Activated CD4-positive, alpha-beta memory T cell treated with anti-CD3 and anti-CD28 coated beads for 36 hours (primary cell): ENCODE measurements at places on chromosomes 3 and 15. TPM values are rescaled to one million over a fixed set of nuclear protein-coding genes. Genes with fewer than 3 reads are reported as not detected.

GRM2 gene
- 0.22 TPM for total RNA-seq

TM6SF1 gene
- total RNA-seq = 2.2 TPM

TMIE gene
- 1.3 TPM for total RNA-seq

OR5K2 gene
- not detected for total RNA-seq

CAMKV gene
- 0.43 TPM for total RNA-seq

SYNM gene
- total RNA-seq = 2.7 TPM

CCR9 gene
- not detected for total RNA-seq

KCNMB3 gene
- total RNA-seq = 0.17 TPM

ST8SIA2 gene
- not detected for total RNA-seq

ERC2 gene
- not detected for total RNA-seq

GOLGA8R gene
- 0.56 TPM for total RNA-seq

ZNF620 gene
- total RNA-seq = 3.7 TPM

AGBL1 gene
- 0.10 TPM for total RNA-seq

- no peak for DNase-seq
Observed at GRCh38 chr3:120516136-120516535, 65.3 kb upstream of the FSTL1 start.

- DNase-seq = no peak
Observed at GRCh38 chr3:172519740-172520139, 3.5 kb downstream of the TNFSF10 start.

DNA sequence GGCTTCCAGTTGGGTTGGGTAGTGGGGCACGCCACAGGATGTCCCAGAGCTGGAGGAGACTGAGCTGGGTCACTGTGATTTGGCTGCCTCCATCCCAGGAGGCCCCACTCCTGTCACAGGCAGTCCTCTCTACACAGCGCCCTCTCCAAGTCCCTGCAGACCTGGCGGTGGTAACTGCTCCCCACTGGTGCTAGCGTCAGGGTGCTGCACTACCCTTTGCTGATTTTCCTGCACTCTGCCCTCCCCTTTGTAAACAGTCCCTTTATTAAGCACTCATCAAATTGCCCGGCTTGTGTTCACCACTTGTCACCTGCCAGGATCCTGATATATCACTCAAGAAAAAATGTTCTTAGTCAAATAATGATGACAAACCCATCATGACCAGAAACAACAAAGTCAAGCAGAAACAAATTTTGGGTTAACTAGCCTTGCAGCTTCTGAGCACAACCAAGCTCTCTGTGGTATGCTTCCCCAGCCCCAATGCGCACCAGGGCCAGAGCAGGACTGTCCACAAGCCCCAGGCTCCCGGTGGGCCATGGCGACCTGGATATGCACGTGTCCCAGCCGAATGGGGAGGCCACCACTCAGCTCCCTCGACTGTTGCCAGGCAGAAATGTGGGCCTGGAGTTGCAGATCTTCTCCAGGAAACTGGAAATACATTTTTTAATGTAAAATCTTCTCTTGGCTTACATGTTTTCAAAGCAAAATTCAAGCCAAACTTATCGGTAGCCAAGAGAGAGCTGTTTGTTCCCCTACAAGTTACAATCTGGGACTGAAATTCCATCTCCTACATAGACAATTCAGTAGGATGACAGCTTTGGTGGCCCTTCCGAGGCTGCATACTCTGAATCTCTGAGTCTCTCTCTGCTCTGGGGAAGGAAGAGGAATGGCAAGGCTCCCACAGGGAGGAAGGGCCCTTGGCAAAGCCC lies 24.5 kb downstream of the MEGF11 start:
- no peak for DNase-seq

GRCh38 chr15:62348118-62348517 lies 183.0 kb upstream of the C2CD4B start:
- no peak for DNase-seq

DNA sequence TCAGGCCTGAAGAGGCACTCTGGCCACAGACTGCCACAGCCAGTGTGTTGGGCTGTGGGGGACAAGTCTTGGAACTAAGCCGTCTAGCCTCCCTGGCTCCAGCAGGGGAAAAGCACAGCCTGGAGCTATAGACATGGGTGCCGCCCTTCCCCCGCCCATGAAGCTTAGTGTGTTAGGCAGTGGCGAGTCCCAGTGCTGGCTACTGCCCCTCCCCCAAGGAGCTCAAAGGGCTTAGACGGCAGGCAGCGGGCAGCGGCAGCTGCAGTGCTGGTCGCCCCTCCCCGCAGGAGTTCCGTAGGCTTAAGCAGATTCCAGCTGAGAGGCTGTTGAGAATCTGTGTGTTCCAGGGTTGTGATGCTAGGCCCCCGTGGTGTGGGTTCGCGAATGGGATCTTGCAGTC lies 135.8 kb upstream of the RORA start:
- DNase-seq = no peak

GRCh38 chr3:37400945-37401344 lies 226.6 kb upstream of the LRRFIP2 start:
- DNase-seq = no peak

- DNase-seq = no peak
Observed at GRCh38 chr3:9301798-9302197, 52.4 kb upstream of the SRGAP3 start.

DNA sequence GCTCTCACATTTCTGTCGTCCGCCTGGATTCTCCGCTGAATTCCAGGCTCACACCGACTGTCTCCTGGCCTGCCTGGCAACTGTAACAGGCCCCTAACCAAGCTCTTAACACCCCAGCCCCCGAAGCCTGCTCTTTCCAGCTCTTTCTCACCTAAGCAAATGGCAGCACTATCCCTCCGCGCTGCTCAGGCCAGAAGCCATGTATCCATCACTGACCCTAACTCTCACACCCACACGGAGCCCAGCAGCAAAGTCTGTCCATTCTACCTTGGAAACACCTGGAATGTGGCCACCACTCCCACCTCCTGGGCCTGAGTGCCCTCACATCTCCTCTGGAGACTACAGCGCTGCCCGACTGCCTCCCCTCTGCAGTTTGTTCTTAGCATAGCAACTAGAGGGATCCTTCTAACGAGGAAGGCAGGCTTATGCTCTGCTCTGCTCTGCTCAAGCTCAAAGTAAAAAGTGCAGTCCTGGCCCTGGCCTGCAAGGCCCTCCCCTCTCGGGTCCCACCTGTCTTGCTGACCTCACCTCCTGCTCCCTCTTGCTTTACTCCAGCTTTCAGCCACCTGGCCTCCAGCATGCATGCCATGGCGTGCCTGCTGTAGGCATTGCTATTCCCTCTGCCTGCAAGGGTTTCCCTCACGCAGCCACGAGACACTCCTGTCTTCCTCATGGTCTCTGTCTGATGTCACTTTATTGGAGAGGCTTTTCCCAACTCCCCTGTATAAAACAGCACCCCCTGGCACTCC lies 27.2 kb downstream of the FEM1B start:
- no peak for DNase-seq

GRCh38 chr3:55264919-55265318 lies 222.2 kb downstream of the WNT5A start:
- DNase-seq = no peak

DNA sequence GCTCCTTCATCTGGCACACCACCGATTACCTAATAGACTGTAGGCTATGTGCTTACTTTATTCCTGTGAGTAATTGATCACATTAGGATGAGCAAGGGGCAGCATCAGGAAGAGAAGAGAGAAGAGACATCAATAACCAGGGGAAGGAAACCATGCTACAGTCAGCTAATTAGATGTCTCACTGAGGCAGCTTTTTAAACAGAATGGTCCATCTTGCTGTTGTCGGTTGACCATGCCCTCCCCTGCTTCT lies 278.4 kb downstream of the RPLP1 start:
- no peak for DNase-seq
